ENCODE measurements at places on chromosomes 5 and 9. TPM values are rescaled to one million over a fixed set of nuclear protein-coding genes. Genes with fewer than 3 reads are reported as not detected.
A peak's percentile ranks its signal among the peaks of the same experiment; 100 is the strongest.

The PCDHA9 gene
- 0.35 TPM for total RNA-seq

GRCh38 chr5:18772475-18772874 is 1138.2 kb downstream of the TAF11L14 start:
- DNase-seq: no peak
- H3K4me3 ChIP-seq: no peak overlapping the region
- no peaks in the 10 kb centered on the region for H3K27me3 ChIP-seq
- no peak overlapping the region for H3K27ac ChIP-seq

DNA sequence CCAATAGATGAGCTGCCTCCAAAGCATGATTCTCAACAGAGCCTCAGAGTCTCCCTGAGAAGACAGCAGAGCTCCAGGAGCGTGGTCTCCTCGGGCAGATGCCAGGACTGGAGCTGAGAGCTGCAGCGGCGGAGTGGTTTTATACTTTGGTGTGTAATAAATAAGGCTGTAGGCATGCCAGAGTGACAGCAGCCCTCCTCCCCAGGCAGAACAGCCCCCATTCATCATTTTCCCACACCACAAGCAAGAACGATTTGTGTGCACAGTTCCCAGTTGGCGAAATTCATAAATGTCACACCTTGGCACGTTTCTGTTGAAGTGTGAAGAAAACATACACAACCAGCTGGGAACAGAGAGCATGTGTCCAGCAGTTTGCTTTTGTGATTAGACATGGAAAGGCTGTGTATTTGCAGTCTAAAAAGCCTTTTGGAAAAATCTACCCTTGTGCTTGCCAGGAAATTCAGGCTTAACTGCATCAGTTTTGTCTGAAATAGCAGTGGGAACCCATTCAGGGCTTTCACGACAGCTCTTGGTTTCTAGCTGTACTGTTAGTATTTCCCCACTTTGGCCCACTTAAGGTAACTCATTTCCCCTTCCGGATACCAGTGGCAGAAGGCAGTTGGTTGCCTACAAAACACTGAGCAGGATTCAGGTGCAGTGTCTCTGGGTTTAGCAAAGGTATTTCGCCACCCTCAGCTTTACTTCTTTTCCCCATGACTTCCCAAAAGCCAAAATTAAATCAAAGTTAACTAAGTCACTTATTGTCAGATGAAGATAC is at the start of gene C1QTNF3:
Gene C1QTNF3 (minus strand): TSS at position 115 of the 778 bp plus-strand sequence. CDS start 88 bp downstream, at position 27.
- no peaks in the 10 kb centered on the region for H3K36me3 ChIP-seq
- no peak for DNase-seq
- peaks cover 13% of the 10 kb centered on the region for H3K4me1 ChIP-seq
- no peak within 1 kb of the TSS for H3K27ac ChIP-seq
- H3K27me3 ChIP-seq: no peaks in the 10 kb centered on the region

The RNF180 gene
- 21.7 TPM for total RNA-seq

The PCDHGB4 gene
- 6.1 TPM for total RNA-seq

The PDE8B gene
- 6.0 TPM for total RNA-seq

The CLIC3 gene
- 0.79 TPM for total RNA-seq

GRCh38 chr5:138697720-138698360 is 55.4 kb upstream of the CTNNA1 start:
- no peak overlapping the region for H3K27ac ChIP-seq
- no peak for DNase-seq
- no peaks in the 10 kb centered on the region for H3K36me3 ChIP-seq

- no peak overlapping the region for H3K4me3 ChIP-seq
- H3K4me1 ChIP-seq: no peaks in the 10 kb centered on the region
- DNase-seq: no peak
- no peaks in the 10 kb centered on the region for H3K36me3 ChIP-seq
- no peaks in the 10 kb centered on the region for H3K27me3 ChIP-seq
These were observed 1193.5 kb downstream of the DTWD2 start for GRCh38 chr5:117794847-117795246.

GRCh38 chr9:121023064-121023463 is 27.0 kb downstream of the C5 start:
- no peaks in the 10 kb centered on the region for H3K27me3 ChIP-seq
- H3K4me1 ChIP-seq: no peaks in the 10 kb centered on the region
- no peak overlapping the region for H3K4me3 ChIP-seq
- no peaks in the 10 kb centered on the region for H3K36me3 ChIP-seq

The NMUR2 gene
- total RNA-seq: not detected

GRCh38 chr5:1734908-1735289 is 64.7 kb downstream of the MRPL36 start:
- H3K4me3 ChIP-seq: no peak overlapping the region
- H3K36me3 ChIP-seq: no peaks in the 10 kb centered on the region
- H3K27me3 ChIP-seq: no peaks in the 10 kb centered on the region
- no peak overlapping the region for H3K27ac ChIP-seq
- no peaks in the 10 kb centered on the region for H3K4me1 ChIP-seq
- DNase-seq: peak; percentile 24

- no peaks in the 10 kb centered on the region for H3K4me1 ChIP-seq
- DNase-seq: no peak
- H3K27me3 ChIP-seq: no peaks in the 10 kb centered on the region
- no peak overlapping the region for H3K27ac ChIP-seq
- H3K36me3 ChIP-seq: no peaks in the 10 kb centered on the region
These were observed 292.7 kb downstream of the RAB3C start for GRCh38 chr5:58875599-58875998.

DNA sequence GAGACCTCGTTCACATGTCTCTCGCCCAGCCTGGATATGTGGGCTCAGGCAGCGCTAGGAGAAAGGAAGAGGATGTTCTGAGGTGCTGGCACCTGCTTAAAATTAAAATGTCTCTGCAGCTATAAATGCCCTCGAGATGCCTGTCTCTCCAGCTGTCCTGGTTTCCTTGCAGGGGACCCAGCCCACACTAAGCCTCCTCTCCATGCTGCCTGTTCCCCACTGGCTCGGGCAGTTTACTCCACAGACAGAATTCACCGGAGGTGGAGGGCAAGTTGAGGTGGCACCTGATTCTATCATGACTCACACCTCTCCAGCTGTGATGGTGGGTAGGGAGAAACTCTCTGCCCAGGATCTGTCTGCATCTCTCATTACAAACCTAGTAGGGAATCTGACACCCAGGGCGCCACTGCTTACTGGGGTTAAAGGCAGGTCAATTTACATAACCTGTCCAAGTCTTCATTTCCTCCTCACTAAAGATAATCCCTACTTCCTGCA is 420.9 kb downstream of the SPOCK1 start:
- H3K4me3 ChIP-seq: no peak overlapping the region
- no peaks in the 10 kb centered on the region for H3K27me3 ChIP-seq
- DNase-seq: no peak
- H3K27ac ChIP-seq: no peak overlapping the region
- H3K36me3 ChIP-seq: no peaks in the 10 kb centered on the region
- H3K4me1 ChIP-seq: peaks cover 18% of the 10 kb centered on the region

The STK10 gene
- 11.8 TPM for total RNA-seq

The SPRY4 gene
- total RNA-seq: 34.2 TPM

- no peak overlapping the region for H3K27ac ChIP-seq
- no peaks in the 10 kb centered on the region for H3K4me1 ChIP-seq
These were observed 184.6 kb downstream of the TLE4 start for GRCh38 chr9:79756414-79756813.

The ARAP3 gene
- 9.9 TPM for total RNA-seq

DNA sequence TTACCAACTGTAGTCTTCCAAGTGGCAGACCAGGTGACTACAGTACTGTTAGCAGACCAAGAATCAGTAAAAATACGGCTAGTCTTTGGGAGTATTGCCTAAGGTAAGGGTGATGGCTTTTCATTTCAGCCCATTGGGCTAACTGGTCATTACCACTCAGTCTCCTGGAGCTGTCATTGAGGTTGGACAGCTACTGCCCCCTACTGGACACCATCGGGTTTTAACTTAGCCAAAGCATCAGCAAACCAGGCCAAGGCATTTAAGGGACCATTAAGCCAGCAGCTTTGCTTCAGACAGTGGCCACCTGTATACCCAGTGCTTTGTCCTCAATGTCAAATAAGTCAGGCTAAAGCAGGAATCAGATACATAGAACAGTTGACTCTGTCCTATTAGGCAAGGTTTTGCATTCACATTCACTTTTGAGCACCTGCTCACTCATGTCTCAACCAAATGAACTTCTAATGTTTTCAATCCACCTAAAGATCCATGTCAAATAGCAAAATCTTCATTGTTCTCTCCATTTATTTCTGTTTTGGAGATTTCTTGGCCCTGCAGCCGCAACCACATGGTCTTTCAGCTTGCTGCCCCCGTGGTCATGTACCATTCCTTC is 117.2 kb downstream of the INVS start:
- peak; percentile 83 for DNase-seq
- no peaks in the 10 kb centered on the region for H3K36me3 ChIP-seq
- no peaks in the 10 kb centered on the region for H3K4me1 ChIP-seq
- no peak overlapping the region for H3K27ac ChIP-seq
- no peaks in the 10 kb centered on the region for H3K27me3 ChIP-seq

The JAK2 gene
- total RNA-seq: 12.3 TPM
